ENCODE measurements at places on chromosomes 4 and X. TPM values are rescaled to one million over a fixed set of nuclear protein-coding genes. Genes with fewer than 3 reads are reported as not detected.

DNA sequence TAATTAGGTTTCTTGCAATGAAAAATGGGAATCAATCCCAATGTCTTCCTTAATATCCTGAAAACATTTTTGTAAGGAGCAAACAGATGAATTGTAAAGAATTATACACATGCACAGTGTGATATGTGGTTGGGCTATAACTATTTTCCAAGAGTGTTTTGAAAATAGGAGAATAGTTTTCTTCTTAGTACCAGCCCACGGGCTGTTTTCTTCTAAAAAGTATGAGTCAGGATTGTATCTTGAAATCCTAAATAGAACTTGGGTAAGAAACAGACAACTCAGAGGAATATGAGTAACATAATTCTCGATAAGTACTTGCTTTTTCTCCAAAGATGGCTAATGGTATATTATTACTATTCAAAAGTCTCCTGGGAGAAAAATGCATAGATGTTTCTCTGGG, 136.7 kb downstream of the MAGEC2 start:
- no peak overlapping the region for H3K27ac ChIP-seq
- H3K36me3 ChIP-seq = no peaks in the 10 kb centered on the region
- H3K4me3 ChIP-seq = no peak overlapping the region
- no peaks in the 10 kb centered on the region for H3K4me1 ChIP-seq

The WFS1 gene
- total RNA-seq = 2.1 TPM

The SRPX gene
- total RNA-seq = 0.21 TPM

The ADAM29 gene
- not detected for total RNA-seq

The SLC6A8 gene
- total RNA-seq = 0.65 TPM

GRCh38 chr4:113078066-113078465, 28.6 kb downstream of the ANK2 start:
- H3K4me3 ChIP-seq = no peak overlapping the region
- H3K36me3 ChIP-seq = no peaks in the 10 kb centered on the region
- H3K27me3 ChIP-seq = no peaks in the 10 kb centered on the region
- no peaks in the 10 kb centered on the region for H3K4me1 ChIP-seq
- no peak for DNase-seq

- H3K27me3 ChIP-seq = no peaks in the 10 kb centered on the region
- no peak overlapping the region for H3K4me3 ChIP-seq
- no peak overlapping the region for H3K27ac ChIP-seq
- DNase-seq = no peak
Measured at GRCh38 chr4:9989918-9990635, 31.2 kb downstream of the SLC2A9 start.

Measured in activated CD4-positive, alpha-beta T cell treated with anti-CD3 and anti-CD28 coated beads, Interleukin-2, amount 10 ng/mL, durations not matched to agents 7 days and 5 days (primary cell).